Stimulated activated CD8-positive, alpha-beta memory T cell treated with anti-CD3 and anti-CD28 coated beads, Interleukin-15, amount 100 ng/mL, for 24 hours (primary cell): ENCODE measurements at places on chromosomes 4 and X.

- DNase-seq: no peak
Measured at GRCh38 chr4:94452476-94453371, 982 bp downstream of the PDLIM5 start.

DNA sequence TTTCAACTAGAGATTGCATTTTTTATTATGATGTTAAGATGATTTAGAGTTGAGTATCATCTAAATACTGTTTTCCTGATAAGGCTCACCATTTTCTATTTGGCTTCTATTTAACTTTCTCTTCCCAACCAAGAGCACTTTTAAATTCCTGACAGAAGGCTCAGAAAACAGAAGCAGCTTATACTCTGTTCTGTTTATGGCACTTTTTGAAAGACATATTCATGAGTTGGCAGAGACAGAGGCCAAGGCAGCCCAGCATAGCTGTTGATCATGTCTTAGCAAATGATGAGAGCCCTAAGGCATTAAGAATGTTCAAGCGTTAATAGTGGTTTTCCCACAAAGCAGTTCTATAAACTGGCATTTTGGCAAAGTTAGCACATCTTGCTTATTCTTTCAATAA, 330.3 kb downstream of the TRAM1L1 start:
- no peak for DNase-seq

DNA sequence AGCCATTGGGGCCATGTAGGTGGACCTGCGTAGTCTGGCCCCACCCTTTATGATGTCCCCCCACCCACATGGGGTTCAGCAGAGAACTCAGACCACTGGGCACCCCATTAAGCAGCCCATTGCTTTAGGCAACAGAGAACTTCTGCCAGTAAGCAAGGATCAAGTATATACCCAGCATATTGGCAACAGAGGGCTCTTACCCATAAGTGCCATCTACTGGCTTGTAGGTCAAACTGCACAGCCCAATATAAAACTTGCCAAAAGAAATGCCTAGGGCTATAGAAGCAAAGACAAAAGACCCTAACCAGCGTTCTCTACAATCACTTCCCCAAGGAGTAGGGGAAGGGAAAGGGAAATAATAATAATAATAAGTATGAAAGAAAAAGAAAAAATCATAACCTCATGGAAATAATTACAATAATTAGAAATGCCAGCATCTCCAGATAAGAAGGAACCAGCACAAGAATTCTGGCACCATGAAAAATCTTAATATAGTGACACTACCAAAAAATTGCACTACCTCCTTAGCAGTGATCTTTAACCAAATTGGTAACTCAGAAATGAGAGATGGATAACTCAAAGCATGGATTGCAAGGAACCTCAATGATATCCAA, 1090.7 kb downstream of the FAT4 start:
- DNase-seq: no peak

GRCh38 chrX:7996414-7996813, 69.2 kb upstream of the PNPLA4 start:
- no peak for DNase-seq

GRCh38 chrX:124507246-124507645, 160.9 kb downstream of the SH2D1A start:
- no peak for DNase-seq

GRCh38 chr4:166259081-166259480, 386.0 kb downstream of the TLL1 start:
- DNase-seq: no peak

DNA sequence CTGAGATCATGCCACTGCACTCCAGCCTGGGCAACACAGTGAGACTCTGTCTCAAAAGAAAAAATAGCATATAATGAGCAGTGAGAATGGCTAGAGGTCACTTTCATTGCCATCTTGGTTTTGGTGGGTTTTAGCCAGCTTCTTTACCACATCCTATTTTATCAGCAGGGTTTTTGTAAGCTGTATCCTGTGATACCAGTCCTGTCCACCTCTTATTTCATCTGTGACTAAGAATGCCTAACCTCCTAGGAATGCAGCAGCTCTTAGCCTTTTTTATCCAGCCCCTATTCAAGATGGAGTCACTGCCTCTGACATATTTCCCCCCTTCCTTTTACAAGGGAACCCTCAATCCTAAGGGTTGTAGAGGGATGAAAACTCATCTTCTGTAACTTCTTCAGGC, 26.1 kb upstream of the IGFBP7 start:
- DNase-seq: no peak

DNA sequence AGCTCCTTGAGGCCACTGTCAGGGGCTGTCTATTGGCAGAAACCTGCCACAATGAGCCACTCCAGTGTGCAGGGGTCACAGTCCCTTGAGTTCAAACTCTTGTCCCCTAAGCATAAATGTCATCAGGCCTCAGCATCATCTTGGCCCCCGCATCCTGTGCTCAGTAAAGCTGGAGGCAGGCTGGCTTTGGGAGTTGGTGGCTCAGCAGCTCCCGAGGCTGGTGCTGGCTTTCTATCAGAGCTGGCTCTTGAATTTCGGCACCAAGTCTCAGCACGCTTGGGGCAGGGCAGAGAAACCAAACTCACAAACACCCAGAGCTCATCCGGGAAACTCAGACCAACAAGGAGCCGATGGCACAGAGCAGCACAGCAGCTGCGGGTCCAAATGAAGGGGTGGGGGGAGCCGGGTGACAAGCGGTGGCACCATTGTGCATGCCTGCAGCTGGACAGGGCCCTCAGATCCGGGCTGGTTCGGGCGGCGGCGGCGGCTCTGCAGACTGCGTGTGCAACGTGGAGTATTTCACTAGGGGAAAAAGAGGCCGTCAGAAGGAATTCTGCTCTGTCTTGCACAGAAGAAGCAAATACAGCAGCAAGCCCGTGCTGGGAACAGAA, 75.5 kb downstream of the MTMR1 start:
- no peak for DNase-seq

DNA sequence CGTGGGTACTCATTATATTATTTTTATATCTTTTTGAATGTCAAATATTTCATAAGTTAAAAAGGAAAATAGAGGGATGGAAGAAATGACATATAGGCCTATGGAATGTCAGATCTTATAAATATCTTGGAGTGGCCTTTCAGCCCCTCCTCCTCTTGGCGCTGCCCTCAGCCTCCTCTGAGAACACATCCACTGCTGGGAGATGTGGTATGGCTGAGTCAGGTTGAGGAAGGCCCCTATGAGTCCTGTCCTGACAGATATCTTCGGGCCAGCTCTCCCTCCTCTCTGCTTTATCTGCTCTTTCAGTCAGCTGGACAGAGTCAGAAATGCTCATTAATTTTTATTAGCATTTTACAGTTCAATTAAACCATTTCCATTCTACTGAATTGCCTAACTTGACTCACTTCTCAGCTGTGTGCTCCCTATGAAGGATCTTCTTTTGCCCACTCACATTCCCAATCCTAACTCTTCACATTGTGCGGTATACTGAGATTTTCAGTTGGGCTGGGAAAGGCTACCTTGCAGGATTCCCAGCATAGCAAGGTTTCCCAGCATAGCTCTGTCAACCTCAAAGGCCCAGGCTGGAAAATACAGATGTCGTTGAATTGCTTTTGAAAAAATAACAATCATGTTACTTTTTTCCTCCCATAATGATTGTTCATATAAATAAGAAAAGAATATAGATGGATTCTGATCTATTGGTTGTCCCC, 128.0 kb downstream of the ARHGEF9 start:
- no peak for DNase-seq

- DNase-seq: no peak
Measured at GRCh38 chrX:152428120-152428519, 23.0 kb downstream of the GABRA3 start.

DNA sequence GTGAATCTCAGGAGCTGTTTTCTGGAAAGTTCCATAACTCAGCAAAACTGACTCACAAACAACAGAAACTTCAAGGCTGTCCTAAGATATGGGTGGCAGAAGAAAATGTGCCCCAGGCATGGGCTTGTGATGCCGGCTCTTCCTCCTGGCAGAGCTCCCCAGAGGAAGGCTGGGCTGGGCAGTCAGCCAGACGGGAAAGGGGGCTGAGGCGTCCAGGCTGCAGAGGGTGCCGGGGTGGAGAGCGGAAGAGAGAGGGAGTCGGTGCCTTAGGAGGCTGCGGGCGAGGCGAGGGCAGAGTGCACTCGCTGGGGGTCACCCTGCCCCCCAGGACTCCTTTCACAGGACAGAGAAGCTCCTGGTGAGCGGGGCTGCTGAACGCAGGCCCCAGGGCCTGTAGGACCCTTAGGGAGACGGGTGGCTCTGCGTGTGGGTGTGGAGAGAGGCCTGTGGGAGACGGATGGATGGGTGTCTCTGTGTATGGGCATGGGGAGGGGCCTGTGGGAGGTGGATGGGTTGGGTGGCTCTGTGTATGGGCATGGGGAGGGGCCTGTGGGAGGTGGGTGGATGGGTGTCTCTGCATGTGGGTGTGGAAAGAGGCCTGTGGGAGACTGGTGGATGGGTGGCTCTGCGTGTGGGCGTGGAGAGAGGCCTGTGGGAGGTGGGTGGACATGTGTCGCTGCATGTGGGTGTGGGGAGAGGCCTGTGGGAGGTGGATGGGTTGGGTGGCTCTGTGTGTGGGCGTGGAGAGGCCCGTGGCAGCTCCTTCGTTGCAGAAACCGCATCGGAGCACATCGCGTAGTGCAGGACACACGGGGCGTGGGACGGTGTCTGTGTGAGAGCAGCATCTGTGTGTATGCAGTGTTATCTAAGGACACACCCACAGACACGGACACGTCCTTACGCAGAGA, 15.9 kb downstream of the PCGF3 start:
- no peak for DNase-seq

GRCh38 chr4:125338814-125339213, 24.1 kb downstream of the FAT4 start:
- no peak for DNase-seq

GRCh38 chr4:5906191-5906590, 13.3 kb upstream of the CRMP1 start:
- no peak for DNase-seq

DNA sequence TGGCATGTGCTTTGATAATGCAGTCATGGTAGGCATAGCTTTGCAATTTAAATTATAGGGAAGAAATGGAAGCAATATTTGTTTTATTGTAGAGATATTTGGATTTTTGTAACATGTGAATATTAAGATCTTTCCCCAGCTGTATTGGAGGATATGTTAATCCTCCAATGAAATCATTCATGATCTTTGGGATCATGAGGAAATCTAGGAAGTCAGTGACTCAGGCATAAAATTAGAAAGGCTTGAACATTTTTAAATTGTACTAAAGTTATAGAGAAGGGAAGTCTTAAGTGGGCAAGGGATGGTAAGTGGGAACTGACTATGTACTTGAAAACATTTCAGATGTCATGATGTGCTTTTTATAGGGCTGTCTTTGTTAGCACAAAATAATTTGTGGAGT, 46.8 kb downstream of the FIP1L1 start:
- no peak for DNase-seq

DNA sequence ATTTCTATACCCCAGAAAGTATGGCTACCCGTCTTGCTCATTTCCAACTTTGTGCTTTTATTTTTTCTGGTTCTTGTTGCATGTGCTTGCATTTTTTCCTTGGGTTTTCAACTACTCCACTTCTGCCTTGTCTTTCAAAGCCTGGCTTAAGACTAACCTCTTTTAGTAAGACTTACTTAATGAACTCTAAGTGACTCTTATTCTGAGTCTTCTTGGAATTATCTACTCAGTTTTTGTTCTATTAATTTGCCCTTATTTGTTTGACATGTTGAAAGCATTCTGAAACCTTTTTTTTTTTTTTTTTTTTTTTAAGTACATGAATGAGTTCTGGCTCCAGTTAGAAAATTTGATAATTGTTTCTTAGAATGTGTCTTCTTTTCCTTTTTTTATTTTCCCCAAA, 74.8 kb downstream of the SLIT2 start:
- no peak for DNase-seq

DNA sequence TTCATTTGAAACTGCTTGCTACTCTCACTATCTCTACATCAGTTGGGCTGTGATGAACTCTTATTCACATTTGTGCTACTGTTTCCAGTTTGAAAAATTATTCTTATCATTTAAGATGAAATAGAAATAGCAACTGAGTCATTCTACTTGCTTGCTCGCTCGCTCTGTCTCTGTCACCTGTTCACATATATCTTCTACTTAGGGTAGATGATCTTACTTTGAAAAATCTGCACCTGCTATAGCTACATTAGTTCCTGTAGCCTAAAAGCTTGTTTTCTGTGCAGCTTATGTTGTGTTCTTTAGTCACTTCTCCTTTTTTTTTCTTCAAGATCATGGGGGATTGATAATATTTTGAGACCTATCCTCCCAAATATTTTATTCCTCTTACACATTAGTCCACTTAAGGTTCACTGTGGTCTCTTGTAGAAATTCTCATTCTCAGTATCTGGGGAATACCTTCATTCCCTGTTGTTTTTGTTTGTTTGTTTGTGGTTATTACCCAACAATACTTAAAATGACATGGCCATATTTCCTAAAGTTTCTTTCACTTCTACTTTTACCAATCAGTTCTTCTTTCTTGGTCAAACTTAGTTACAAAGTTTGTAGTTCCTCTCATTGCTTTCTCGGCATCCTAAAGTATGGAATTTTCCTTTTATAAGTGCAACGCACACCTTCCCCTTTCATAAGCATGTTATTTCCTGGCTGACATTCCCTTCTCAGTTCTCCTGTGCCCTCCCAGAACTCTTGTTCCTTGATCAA, 36.5 kb downstream of the CLCN5 start:
- no peak for DNase-seq

- peak; percentile 13 for DNase-seq
Measured at GRCh38 chrX:69285881-69286564, 120.8 kb upstream of the PJA1 start.

DNA sequence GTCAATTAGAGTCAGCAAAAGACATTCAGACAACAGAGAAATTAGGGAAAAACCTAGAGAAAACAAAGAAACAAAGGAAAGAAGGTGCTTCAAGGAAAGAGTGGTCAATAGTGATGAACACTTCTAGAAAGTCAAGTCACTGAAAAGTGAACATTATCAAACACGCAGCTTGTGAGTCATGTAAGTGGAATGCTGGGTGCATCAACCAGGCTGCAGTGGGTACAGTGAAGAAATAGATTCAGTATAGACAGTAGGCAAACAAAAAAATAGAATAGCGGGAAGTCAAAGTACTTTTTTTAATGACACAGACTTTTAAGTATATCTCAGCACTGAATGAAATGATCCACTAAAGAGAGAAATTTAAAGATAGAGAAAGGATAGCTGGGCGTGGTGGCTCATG, 245.8 kb downstream of the ARHGAP24 start:
- no peak for DNase-seq

GRCh38 chr4:112702892-112703291, 65.9 kb downstream of the LARP7 start:
- DNase-seq: no peak

DNA sequence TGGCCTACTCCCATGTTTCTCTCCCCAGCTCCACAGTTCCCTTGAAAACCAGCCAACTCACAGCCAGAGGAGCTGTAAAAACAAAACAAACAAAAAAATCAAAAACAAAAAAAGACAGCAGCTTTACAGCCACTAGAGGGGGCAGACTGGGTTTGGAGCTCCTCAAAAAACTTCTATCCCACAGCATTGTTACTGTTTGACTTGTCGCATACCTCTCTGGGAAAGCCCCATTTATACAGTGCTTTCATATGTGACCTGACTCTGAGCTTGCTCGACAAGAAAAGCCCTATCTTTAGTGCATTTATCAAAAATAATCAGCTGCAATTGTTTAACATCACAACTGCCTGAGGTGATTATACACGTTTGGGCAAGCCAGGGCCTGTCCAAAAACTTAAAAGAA, 21.6 kb downstream of the TSPAN6 start:
- DNase-seq: no peak
